ENCODE measurements at places on chromosomes 5 and 9. TPM values are rescaled to one million over a fixed set of nuclear protein-coding genes. Genes with fewer than 3 reads are reported as not detected.

Gene GPX8
- total RNA-seq = 4.6 TPM

Gene SAPCD2
- total RNA-seq = 0.12 TPM

Gene PHF24
- 0.10 TPM for total RNA-seq

Gene FOXD1
- total RNA-seq = not detected

Gene MARCOL
- not detected for total RNA-seq

Gene COL5A1
- 14.8 TPM for total RNA-seq

Gene FOXE1
- total RNA-seq = not detected

Gene OR1J2
- total RNA-seq = not detected

Gene CPLANE1
- 10.3 TPM for total RNA-seq

Gene CYSRT1
- total RNA-seq = not detected

Gene DCTN3
- total RNA-seq = 139 TPM

Gene TXNDC8
- total RNA-seq = not detected

Gene IFNK
- not detected for total RNA-seq

Gene EMB
- total RNA-seq = 12.0 TPM

Gene BSPRY
- 0.37 TPM for total RNA-seq

Gene ARHGEF28
- total RNA-seq = 3.5 TPM

Gene BTNL8
- total RNA-seq = 0.27 TPM

Gene FOXD4L4
- not detected for total RNA-seq

Gene TAF1L
- total RNA-seq = not detected

Gene OTP
- not detected for total RNA-seq

Gene HSD17B3
- total RNA-seq = 0.59 TPM

Gene TMEFF1
- total RNA-seq = not detected

Gene BARX1
- not detected for total RNA-seq

Gene CYFIP2
- 33.3 TPM for total RNA-seq

Gene PCDHB8
- total RNA-seq = 1.8 TPM
